ENCODE measurements at places on chromosomes 2 and 18.

- DNase-seq: no peak
Measured at GRCh38 chr2:18436503-18437005, 123.9 kb downstream of the RDH14 start.

GRCh38 chr2:24621779-24622538, 130.9 kb downstream of the NCOA1 start:
- no peak for DNase-seq

DNA sequence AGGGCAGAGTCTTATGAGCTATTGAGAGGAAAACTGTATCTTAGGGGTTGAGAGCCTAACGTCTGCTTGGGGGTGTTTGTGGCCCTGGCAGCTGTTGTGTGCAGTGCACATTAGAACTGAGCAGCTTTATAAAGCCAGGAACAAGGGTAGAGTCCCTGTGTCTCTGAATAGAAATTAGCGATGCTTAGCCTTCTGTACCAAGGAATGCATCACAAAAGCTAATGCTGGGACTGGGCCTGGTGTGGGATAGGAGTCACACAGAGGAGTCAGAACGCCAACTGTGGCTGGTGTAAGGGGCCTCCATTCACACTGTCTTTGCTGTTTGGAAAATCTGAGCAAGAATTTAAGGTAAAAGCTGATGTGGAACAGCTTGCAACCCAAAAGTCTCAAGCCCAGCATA, 283.2 kb downstream of the SOX11 start:
- no peak for DNase-seq

DNA sequence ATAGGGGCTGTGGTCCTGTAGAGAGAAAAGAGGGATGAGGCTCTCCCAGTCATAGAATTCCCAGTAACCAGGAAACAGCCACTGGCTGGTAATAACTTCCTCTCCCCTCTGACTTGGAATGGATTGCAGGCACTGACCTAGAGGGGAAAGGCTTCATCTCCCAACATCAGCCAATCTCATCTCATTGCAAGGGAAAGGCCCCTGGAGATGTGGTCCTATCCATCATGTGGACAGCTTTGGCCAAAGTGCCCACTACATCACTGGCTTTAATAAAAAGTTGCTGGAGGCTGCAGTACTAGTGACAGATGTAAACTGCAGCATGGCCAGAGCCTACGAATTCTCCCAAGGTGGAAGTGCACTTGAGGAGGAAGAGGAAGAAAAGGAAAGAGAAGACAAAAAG, 820.5 kb upstream of the CELF4 start:
- no peak for DNase-seq
